Left ventricle myocardium inferior (tissue), 1 donor: ENCODE measurements at places on chromosomes 2 and 18.

GRCh38 chr2:177021706-177022343, 190.8 kb upstream of the HNRNPA3 start:
- no peak overlapping the region for H3K27ac ChIP-seq
- H3K36me3 ChIP-seq = no peaks in the 10 kb centered on the region
- H3K4me1 ChIP-seq = no peaks in the 10 kb centered on the region
- peaks cover 15% of the 10 kb centered on the region for H3K27me3 ChIP-seq

DNA sequence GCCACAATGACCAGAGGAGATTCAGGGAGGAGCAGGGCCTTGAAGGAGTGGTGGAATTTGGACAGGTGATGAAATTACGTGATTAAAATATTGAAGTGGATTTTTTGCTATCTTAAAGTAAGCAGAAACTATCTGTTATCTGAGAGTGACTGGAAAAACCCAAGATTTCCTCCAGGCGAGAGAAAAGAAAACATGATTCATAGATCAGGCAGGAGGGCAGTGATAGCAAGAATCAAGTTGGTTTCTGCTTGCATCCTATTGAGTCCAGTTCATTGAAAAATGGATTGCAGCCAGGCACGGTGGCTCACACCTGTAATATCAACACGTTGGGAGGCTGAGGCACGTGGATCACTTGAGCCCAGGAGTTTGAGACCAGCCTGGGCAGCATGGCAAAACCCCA, 127.8 kb downstream of the NXPH2 start:
- H3K4me1 ChIP-seq = no peaks in the 10 kb centered on the region
- H3K36me3 ChIP-seq = no peaks in the 10 kb centered on the region
- no peak overlapping the region for H3K27ac ChIP-seq
- DNase-seq = no peak

DNA sequence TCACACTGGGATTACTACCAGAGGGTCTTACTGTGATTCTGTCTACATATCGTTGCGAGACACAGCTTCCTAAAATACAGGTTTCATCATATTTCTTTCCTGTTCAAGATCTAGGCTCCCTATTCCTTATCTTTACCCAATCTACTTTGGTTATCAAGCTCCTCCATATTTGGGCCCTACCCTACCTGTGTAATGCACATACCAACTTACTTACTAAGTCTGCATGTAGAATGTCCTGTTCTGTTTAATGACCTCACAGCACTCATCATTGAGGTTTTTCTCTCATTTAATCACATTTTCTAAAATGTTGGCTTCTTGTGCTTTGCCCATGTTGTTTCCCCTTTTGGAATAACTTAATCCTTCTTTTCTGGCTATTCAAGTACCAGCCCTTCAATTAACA, 551.1 kb downstream of the ZEB2 start:
- no peak for DNase-seq
- H3K36me3 ChIP-seq = no peaks in the 10 kb centered on the region
- no peak overlapping the region for H3K4me3 ChIP-seq
- H3K27me3 ChIP-seq = no peaks in the 10 kb centered on the region
- H3K4me1 ChIP-seq = no peaks in the 10 kb centered on the region

DNA sequence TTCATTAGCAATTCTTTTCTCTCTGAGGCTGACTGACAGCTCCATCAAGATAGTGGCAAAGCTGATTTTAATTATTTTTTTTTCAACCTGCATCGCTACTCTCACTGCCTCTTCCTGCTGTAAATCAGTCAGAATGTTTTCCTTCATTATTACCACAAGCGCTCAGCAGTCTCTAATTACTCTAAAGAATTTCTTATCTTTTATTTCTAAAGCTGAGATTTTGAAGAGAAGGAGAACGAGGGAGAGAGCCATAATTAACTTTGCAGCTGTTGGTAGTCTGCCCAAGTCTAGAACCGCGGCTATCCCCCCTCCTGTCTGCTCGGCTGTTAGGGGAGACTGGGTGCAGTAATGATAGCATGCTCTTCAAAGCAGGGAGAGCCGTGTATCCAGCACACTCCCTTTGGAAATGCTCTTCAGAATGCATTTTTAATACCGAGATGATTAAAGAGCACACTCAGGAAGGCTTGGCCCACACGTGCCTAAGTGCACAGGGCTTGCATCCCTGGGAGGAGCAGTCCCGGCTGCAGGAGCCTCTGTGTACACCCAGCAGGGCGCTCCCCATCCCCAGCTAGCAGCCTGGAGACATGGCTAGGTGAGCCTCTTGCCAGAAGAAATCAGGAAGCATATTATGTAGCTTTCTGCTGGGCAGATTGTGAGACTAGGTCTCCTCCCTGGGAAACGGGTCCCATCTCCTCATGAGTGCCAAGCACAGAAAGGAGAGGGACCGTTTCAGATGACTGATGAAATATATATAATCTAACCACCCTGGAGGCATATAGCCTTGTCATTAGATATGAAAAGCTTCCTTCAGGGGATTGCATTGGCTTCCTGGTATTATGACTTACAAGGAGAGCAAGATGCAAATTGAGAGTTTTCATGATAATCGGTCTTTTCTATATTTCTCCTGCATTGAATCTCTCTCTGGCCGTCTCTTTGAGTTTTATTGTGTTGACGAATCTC, 555.2 kb downstream of the CMPK2 start:
- no peaks in the 10 kb centered on the region for H3K4me1 ChIP-seq
- peaks cover 18% of the 10 kb centered on the region for H3K27me3 ChIP-seq
- no peak for DNase-seq
- no peaks in the 10 kb centered on the region for H3K36me3 ChIP-seq
- no peak overlapping the region for H3K4me3 ChIP-seq
